Dorsolateral prefrontal cortex (tissue), 122 donors: ENCODE measurements at places on chromosomes 4 and X.
A peak's percentile ranks its signal among the peaks of the same experiment; 100 is the strongest.

- DNase-seq = no peak
Measured at GRCh38 chr4:17787315-17787714, 5.9 kb upstream of the FAM184B start.

DNA sequence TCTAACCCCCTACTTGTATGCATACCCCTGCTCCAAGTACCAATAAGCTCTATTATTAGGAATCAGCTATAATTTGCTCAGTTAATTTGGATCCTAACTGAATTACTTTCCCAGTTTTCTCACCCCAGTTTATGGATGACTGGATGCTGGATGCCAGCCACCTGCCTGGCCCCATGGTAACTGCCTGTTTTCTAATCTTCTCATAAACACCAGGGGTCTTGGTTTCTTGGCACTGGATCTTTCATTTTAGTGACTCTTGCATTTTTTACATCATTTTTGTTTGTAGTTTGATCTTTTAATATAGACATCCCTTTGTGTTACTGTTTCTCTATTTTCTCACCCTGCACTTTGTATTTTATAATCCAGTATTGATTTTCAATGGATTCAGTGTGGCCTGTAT is 246.8 kb downstream of the ADGRL3 start:
- DNase-seq = no peak

- DNase-seq = no peak
Measured at GRCh38 chr4:133385161-133385954, 236.3 kb downstream of the PCDH10 start.

- no peak for DNase-seq
Measured at GRCh38 chr4:85784947-85785346, 310.0 kb downstream of the ARHGAP24 start.

- no peak for DNase-seq
Measured at GRCh38 chr4:148795156-148795864, 353.1 kb upstream of the NR3C2 start.

DNA sequence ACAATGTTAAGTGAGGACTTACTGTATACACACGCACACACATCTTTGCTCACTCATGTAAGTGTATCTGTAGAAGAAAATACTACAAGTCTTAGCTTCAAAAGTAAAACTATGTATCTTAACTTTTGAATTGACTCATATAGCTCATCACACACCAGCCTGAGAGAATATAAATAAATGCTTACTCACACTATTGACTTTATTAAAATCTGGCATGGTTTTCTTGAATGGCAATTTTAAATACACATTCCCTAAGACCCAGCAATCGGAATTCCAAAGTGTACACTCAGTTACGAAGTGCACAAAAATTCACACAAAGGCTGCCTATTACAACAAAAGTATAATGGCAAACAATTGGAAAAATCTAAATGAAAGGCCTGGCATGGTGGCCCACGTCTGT is 2.0 kb downstream of the ERCC6L start:
- no peak for DNase-seq

- DNase-seq = no peak
Measured at GRCh38 chr4:150009533-150009932, 68.7 kb upstream of the DCLK2 start.

- DNase-seq = no peak
Measured at GRCh38 chr4:110770353-110770752, 147.5 kb upstream of the PITX2 start.

- DNase-seq = no peak
Measured at GRCh38 chr4:54898056-54898562, 227.3 kb downstream of the KDR start.

- no peak for DNase-seq
Measured at GRCh38 chr4:154731756-154732155, 12.0 kb upstream of the LRAT start.

- DNase-seq = no peak
Measured at GRCh38 chr4:80471756-80472155, 136.2 kb downstream of the CFAP299 start.

GRCh38 chrX:2340991-2341390 is 159.8 kb downstream of the DHRSX start:
- DNase-seq = no peak

DNA sequence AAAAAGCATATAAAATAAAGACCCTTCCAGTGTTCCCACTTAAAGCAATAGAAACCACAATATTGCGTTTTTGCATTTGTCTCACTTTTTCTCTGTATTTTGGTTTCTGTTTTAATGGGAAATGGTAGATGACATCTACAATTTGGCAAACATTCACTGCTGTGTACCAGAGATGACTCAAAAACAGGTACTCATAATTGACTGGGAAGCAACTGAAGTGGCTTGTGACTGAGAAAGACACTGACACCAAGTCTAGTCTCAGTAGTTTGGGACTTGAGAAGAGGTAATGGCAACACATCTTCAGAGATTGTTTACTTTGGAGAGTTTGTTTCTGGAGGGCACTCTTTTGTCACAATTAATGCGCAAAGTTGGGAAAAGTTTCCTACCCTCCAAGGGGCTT is 42.0 kb downstream of the AREG start:
- DNase-seq = no peak

DNA sequence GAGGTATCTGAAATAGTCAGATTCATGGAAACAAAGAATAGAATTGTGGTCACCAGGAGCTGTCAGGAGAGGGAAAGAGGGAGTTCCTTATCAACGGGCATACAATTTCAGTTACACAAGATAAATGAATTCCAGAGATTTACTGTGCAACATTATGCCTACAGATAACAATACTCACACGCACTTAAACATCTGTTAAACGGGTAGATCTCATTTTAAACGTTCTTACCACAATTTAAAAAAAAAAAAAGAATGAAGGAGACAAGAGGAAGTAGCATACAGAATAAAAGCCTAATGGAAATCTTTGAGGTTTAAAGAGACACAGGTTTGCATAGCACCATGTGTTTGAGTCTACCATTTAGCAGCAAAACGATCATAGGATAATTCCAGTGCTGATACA is 298.0 kb downstream of the DKK2 start:
- no peak for DNase-seq

GRCh38 chrX:133907606-133908005 is 77.8 kb downstream of the GPC3 start:
- no peak for DNase-seq

GRCh38 chrX:129732857-129733256 is 5.9 kb upstream of the XPNPEP2 start:
- no peak for DNase-seq

DNA sequence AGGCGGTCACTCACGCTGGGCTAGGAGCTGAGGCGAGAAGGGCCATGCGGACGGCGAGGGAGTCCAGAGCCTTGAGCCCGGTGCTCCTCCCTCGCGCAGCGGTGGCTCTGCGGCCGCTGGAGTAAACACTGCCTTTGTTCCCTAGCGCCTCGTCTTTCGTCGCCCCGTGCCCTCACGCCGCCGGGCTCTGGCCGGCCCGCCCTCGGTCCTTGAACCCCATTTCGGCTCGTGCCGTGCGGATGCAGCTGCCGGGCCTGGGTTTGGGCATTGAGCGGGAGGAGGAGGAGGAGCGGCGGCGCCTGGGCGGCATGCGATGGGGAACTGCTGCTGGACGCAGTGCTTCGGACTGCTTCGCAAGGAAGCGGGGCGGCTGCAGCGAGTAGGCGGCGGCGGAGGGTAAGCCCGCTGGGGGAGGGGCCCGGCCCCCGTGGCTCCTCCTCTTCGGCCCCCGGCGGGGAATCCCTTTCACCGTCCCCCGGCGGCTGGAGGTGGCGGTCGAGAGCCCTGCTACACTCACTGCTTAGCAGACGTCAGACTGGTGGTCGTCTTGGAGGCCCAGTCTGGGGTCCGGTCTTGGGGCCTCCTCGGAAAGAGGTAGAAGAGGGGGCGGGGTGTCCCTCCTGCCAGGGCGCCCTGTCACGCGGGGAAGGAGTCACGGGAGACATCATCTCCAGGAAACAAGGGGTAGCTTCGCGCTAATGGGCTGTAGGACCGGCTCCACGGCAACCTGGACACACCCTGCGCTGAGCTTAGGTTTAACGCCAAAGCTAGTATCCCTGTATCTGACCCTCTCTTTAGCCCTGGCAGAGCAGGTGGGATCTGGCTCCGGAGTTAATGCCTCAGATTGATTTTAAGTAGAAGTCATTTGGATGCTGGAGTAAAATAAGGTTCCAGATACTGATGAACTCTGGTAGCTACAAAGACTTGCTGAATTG is at the start of gene AP1AR:
Gene AP1AR, plus strand, starts transcription at position 9 of the 935 bp plus-strand sequence. Its CDS starts 305 bp downstream, at position 314.
- peak; percentile 80 for DNase-seq

DNA sequence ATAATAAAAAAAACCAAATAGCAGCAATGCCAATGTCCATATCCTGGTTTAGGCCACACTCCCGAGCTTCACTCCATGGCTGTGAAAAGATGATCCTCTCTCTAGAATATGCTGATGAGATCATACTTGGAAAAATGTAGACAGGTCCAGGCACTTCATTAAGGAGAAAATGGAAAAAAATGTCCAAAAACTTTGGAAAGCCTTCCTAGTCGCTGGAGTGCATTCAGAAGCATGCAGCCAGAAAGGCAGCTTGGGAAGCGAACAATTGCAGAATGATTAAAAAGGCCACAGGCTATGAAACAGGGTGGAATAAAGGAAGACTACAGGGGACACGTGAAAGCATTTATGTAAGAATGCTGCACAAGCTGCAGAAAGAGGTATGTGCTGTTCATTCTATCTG is 165.6 kb upstream of the HCCS start:
- no peak for DNase-seq

GRCh38 chr4:74104145-74104544 is 5.2 kb upstream of the CXCL2 start:
- no peak for DNase-seq

- DNase-seq = no peak
Measured at GRCh38 chr4:128818442-128818841, 8.9 kb downstream of the JADE1 start.

DNA sequence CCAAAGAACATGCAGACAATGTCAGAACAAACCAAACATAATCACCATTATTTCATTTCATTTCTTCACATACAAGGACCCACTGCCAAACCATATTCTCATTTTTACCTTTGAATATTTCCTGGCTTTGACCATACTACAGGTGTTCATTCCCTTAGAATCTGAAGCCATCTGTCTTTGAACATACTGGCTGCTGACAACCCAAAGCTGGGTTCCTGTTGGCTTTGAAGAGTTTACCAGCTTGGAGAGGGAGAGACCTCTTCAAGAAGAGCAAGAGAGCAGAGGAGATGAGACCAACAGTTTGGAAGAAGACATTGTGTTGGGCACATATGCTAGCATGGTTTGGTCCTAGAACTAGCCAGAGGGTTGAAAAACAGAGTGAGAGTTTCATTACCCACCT is 145.6 kb upstream of the KCNIP4 start:
- DNase-seq = no peak

GRCh38 chr4:1927675-1928074 is 56.5 kb downstream of the NSD2 start:
- no peak for DNase-seq

DNA sequence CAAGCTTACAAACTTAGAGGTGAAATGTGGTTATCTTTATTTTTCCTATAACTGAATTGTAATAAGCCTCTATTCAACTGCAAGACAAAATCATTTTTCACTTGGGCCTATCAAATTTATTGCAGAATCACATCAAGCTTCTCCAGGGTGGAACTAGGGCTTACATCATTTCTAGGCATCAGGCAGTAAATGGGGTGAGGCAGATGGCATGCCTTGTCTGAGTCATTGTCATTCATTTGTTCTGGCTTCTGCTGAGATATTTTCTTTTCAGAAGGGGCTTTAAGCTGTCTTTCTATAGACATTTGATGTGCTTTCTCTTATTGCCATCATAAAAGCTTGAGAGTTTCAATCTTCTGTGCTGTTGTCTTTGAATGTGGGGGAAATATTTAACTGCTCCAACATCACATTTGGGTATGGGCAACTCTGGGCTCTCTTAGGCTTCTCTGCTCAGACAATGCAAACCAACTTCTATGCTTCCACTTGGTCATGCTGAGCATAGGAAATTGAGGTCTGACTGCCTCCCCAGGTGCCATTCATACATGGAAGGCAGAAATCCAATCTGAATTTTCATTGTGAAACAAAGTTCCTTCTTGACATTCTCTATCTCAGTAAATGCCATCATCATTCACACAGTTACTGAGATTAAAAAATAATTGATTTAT is 225.8 kb upstream of the GIMD1 start:
- no peak for DNase-seq

DNA sequence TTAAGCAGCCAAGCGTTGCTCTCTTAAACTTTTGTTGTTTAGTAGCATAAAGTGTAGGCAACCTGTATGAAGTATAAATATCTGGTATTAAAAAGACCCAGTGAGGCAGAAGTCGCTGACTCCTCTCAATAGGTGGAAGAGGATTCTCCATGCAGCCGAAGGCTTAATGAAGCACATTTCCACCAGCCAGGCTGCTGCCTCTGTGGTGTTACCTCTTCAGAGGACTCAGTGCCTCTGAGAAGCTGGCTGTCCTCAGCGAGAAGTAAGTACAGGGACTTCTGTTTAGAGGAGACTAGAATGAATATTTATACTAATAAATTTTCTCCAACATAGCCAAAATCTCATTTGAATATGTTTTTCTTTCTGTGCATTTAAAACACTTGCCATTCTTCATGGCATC is 6.0 kb downstream of the SORBS2 start:
- DNase-seq = no peak

DNA sequence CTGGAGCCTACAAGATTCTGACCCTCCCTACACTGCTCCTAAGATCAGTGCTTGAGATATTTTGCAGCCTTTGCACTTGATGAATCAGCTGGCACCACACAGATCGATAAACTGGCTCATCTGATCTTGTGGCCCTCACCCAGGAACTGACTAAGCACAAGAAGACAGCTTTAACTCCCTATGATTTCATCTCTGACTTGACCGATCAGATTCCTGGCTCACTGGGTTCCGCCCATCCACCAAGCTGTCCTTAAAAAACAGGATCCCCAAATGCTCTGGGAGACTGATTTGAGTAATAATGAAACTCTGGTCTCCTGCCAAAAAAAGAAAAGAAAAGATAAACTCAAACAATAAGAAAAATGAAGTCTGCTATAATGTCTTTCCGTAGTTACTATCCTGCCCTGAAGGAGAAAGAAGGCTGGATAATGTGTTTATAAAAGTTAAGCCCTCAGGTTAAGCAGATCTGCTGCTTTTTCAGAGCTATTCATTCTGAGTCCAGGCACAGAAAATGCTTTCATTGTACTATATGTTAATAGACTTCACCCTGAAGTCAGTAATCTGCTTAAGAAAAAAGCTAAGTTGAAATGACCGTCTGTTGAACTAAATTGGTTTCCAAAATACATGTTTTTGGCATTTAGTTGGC is 795.2 kb downstream of the TRIML1 start:
- no peak for DNase-seq

GRCh38 chr4:76689145-76689817 is 208.7 kb downstream of the SOWAHB start:
- no peak for DNase-seq
